NCI-H774 (cell line): ENCODE measurements at places on chromosomes 1 and 21.
A peak's percentile ranks its signal among the peaks of the same experiment; 100 is the strongest.

DNA sequence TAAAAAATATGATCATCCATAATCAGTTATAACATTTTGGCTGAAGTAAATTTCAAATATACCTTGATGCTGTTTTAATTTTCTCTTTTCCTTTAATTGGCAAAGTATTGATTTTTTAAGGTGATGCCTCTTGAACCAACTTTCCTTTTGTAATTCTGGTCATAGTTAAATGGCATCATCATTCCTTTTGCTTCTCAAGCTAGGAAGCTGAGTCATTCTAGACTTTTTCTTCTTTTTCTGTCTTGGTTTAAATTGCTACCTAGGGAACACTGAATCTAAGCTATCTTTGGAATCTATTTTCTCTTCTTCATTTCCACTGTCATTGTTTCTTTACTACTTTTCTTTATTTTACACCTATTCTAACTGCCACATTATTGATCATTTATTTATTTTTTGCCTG is 162.7 kb downstream of the HMCN1 start:
- DNase-seq: no peak

DNA sequence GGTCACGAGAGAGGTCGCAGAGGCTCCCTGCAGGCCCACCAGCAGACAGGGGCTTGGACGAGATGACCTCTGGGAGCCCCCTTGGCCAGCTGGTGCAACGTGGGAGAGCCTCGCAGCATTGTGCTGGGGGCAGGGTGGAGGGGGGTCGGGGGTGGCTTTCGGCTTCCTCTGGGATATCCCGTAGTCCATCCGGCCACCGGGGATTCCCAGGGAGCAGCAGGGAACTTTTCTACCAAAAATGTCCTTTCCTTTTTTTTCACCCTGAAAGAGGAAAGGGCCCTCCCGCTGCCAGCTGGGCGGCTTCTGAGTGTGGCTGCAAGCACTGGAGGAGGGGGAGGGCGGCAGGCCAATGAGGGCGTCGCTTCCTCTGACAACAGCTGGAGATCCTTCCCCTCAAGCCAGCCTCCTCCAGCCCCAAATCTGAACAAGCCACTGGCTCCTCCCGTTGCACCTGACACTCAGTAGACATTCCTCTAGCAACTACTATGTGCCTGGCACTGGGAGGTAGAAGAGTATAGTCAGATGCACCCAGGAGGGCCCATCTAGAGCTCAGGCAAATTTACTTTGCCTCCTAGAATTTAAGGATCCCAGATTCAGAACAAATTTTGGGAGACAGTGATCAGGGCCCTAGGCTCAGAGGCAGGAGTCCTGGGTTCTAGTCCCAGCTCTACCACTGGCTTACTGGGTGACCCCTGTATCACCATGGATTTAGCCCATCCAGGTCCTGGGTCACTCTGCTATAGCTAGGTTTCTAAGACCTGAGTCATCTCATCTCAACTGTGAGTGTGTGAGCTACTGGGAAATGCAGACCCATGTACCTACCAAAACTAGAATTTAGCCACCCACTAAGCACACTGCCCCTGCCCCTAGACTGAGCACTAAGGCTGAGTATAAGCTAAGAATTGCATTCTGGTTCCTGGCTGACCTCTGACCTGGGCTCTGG is 2.7 kb downstream of the MOB3C start:
- DNase-seq: no peak

- no peak for DNase-seq
Measured at GRCh38 chr1:953524-954320, 5.3 kb downstream of the NOC2L start.

GRCh38 chr1:159015440-159015909 is 5.8 kb downstream of the IFI16 start:
- DNase-seq: no peak

GRCh38 chr1:155254714-155255242 is 505 bp downstream of the ENTREP3 start:
- no peak for DNase-seq

GRCh38 chr21:31457675-31458074 is 113.6 kb upstream of the TIAM1 start:
- no peak for DNase-seq

GRCh38 chr1:241250465-241250864 is 106.5 kb downstream of the RGS7 start:
- DNase-seq: peak; percentile 93

- DNase-seq: no peak
Measured at GRCh38 chr1:62336995-62337705, 17.9 kb upstream of the KANK4 start.

DNA sequence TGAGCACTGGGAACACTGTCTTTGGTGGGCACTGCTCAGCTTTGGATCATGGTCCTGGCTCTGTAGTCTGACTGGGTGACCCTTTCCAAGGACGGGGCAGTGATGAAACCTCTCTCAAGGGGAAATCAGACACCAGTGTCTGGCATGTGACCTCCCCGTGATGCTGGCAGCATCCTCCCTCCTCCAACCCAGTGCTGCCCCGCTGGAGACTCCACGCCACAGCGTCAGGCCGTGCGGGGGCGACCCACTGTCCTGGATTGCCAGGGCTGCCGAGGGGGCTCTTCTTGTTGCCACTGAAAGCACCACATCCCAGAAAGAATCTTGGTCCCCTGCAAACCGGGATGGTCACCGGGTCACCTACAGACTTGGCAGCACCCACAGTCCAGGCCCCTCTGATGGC is 146.4 kb upstream of the ARHGEF16 start:
- DNase-seq: no peak

DNA sequence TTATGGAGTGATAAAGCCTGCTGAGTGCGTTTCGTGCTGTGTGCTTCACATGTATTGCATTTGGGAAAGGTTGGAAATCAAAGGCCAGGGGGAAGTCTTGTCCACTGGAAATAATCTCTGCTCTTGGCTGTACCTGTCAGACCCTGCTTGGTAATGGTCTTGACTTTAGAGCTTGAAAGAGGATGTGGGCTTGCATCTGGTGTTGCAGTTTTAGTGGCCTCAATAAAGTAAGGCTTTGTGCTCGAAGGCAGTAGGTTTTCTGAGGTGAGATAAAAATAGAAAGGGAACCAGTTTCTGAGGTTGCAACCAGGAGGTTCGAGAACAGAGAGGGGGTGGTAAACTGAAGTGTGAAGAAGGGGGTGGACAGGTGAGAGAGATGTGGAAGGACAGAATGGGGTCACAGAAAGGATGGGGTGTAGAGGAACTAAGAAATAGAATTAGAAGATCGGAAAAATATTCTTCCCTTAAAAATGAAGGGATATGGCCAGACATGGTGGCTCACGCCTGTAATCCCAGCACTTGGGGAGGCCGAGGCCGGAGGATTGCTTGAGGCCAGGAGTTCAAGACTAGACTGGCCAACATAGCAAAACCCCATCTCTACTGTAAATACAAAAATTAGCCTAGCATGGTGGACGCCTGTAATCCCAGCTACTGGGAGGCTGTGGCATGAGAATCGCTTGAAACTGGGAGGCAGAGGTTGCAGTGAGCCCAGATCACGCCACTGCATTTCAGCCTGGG is 1.5 kb downstream of the S100PBP start:
- DNase-seq: no peak

GRCh38 chr1:168348146-168348709 is 67.6 kb downstream of the TBX19 start:
- peak; percentile 56 for DNase-seq

- DNase-seq: no peak
Measured at GRCh38 chr1:241816008-241816407, 32.0 kb upstream of the EXO1 start.

GRCh38 chr21:27192281-27192949 is 225.5 kb upstream of the ADAMTS5 start:
- no peak for DNase-seq

DNA sequence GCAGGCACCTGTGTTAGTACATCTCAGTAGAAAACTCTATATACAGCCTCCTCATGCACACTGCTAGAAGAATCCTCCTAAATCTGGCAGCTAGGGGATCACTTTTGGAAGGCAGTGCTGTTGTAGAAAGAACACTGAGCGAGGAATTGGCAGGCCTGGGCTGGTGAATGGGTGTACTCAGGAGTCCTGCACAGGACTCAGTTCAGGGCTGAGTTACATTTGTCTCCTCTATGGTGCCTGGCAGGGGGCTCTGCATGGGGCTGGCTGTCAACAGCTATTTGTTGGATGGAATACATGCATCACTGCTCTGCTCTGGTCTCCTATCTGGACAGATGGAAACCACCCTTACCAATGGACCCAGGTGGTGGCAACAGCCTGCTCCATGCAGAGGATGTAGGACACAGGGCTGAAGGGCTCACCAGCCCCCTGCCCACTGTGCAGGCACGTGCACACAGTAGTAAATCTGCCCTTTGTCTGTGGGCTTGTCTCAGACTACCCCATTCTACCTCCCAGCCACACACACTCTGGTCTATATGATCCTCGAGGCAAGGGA is 74.2 kb downstream of the LRIG2 start:
- no peak for DNase-seq

GRCh38 chr1:42146626-42147320 is 6.4 kb upstream of the GUCA2B start:
- peak; percentile 91 for DNase-seq

DNA sequence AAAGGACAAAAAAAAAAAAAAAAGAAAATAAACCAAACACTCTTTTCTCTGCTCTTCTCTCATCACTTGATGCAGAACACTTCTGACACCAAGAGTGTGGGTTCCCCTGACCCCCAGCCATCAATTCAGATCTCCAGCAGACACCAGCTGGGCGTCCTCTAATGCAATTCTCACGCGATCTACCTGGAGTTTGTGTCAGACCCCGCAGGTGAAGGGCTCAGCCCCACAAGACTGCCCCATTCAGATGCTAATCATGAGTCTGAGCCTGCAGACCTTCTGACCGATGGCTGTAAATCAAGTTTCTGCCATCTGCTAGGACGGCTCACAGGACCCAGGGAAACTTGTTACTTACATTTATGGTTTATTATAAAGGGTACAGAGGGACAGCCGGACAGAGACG is 133.6 kb upstream of the C1orf174 start:
- DNase-seq: no peak

GRCh38 chr1:55317673-55318072 is 102.5 kb upstream of the USP24 start:
- DNase-seq: no peak

- DNase-seq: no peak
Measured at GRCh38 chr1:23807453-23807852, 6.9 kb upstream of the GALE start.

DNA sequence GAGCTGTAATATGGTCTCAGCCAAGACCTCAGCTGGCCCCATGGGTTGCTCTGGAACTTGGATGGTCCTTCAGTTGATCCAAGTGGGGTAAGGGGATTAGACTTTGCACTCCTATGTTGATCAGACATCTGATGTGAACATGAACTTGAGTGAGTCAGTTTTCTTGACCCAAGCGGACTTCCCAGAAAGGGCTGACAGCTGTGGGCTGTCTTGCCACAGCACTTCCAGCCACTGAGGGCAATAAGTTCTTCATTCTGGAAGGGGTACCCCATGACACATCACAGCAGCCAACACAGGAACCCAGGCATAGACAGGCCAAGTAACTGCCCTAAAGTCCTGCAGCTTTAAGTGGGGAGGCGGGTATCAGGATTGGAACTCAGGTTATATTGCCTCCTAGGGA is 93.9 kb upstream of the USP24 start:
- no peak for DNase-seq

- no peak for DNase-seq
Measured at GRCh38 chr1:212918824-212919223, 31.5 kb upstream of the VASH2 start.

GRCh38 chr1:59013276-59013927 is 229.6 kb upstream of the JUN start:
- DNase-seq: no peak

DNA sequence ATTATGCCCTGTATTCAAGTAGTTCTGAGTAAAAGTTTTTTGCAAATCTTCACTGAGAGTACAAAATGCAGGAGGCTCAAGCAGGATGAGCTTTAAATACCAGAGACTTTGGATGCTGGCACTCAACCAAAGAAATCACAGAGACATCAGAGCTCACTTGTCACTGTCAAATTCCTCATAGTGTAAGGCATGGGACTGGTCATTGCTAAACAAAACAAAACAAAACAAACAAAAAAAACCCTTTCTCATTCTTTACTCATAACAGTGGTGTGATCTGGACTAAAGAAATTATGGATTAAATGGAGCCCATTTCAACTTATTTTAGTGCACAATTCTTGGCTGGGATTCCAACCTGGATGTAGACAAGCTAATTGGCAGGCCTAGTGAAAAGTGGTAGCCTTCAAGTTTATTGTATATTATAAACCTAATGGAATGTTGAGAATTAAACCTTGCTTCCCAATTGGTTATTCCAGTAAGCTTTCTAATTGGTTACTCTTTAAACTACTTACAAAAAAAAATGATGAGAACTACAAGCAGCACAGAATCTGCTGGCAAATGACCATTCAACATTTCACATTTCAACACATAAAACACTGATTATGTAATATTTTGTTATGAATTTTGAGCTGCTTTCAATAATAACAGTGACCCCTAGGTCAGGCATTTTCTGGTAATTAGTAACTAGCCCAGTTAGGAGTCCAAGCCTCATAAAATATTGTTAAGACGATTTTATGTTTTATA is 30.6 kb upstream of the NEK7 start:
- no peak for DNase-seq

DNA sequence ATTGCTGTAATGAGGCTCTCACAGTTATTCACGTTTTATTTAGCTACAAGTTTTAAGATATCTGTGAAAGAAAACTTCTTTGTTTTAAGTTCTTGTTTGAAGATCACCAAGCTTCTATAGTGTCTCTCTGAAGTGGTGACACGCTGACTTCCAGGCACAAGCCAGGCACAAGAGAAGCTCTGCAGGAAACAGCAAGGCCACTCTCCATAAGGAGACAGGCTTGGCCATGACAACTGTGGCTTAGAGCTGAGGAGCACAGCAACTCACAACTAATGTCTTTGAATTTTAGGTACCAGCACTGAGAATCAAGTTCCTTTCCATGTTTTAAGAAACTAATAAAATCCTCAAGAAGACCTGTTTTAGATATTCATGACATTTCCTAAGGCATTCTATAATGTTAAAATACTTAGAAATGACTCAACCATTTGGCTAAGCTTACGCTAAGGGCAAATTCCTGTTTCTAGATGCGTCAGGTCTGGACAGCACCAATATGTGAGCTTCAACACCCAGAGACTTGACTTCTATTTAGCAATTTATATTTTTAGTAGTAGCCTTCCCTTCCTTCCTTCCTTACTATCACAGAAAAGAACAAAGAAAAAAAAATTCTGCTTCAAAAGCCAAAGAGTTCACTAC is 40.2 kb downstream of the APP start:
- no peak for DNase-seq
